LoVo (cell line): ENCODE measurements at places on chromosomes 16 and 17.

DNA sequence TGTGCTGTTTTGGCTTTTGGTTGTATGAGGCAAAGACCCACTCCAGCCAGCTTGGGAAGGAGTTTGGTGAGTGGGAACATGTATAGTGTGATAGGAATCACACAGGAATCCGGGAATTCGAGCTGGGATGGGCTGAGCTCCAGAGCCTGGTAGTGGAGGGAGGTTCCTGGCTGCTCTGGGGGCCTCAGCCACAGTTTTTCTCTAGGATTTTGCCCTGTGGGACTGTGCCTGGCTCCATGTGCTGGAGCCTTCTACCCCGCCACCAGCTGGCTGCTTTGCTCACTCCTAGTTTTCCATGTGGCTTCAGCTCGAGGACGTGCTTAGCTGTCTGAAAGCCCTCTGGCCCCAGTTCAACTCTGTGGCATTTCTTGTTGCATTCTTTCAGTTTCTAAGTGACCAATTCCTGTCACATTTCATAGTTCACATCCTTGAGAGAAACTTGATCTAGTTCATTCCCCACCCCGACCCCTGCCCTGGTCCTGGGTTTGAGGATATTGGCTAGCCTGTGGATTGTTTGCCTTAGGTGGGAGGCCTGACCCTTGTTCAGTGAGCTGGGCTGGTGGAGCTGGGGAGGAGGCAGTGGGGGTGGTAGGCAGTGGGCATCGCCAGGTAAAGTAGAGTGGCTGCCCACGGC lies 5.0 kb downstream of the SEC14L1 start:
- no peak for DNase-seq

DNA sequence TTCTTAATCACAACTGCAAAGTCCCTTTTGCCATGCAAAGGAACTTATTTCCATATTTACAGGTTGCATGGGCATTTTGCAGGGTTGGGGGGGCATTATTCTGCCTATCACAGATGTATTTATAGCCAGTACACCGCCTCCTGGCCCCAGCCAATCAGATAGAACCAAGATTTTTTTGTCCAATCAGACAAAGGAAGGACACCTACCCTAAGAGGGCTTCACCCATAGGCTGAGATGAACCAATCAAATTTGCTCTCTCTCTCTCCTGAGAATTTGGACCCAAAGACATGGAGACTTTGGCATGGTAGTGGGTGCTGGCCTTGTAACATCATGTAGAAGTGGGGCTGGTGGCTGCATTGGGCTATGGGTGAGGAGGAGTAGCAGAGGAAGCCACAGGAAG lies 3.9 kb upstream of the KCNG4 start:
- DNase-seq: no peak

DNA sequence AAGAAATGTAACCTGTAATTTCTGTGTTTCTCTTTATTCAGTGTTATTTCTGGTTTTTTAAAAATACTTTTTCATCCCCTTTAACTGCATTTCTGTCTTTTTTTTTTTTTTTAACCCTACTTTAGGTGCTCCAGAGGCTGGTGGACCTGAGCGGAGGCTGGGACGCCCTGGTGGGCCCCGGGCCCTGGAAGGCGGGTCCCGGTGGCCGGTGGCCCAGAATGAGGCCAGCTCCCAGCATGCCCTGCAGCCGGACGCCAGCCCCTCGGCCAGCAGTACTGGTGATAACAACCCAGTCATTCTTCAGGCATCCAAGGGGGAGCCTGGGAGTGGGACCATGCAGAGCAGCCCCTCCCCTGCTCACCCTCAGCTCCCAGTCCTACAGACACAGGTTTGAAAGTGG lies 1.5 kb downstream of the SRCAP start:
- no peak for DNase-seq

- no peak for DNase-seq
Measured at GRCh38 chr17:36501351-36501750, 14.9 kb downstream of the ZNHIT3 start.

DNA sequence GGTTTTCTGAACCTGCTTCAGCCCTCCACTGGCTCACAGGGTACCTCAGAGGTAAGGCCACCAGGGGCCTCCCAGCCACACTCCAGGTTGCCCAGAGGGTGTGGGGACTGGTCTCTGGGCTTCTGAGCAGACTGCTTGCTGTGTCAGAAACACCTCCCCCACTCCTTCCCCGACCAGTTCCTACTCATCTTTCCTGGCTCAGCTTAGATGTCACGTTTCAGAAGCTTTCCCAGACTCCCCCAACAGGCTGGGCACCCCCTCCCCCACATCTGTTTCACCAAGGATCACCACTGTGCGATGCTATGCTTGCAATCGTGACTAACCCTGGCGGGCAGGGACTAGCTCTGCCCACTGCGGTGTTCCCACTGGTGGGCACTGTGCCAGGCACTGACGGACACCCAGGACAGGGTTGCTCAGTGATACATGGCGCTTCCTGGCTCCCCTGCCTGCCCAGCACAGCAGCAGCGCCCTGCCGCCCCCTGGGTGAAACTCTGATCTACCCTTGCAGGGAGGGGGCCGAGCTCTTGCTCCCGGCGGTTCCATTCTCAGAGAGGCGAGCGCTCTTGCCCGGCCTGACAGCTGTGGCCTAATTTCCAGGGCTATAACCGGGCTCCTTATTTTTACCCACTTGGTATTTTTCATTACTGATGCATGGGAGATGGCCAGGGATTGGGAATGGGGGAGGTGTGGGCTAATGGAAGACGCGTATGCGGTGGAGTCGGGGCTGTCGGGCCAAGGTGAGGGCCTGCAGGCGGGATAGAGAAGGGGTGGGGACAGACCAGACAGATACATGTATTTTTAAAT lies 29.4 kb upstream of the MTSS2 start:
- no peak for DNase-seq

DNA sequence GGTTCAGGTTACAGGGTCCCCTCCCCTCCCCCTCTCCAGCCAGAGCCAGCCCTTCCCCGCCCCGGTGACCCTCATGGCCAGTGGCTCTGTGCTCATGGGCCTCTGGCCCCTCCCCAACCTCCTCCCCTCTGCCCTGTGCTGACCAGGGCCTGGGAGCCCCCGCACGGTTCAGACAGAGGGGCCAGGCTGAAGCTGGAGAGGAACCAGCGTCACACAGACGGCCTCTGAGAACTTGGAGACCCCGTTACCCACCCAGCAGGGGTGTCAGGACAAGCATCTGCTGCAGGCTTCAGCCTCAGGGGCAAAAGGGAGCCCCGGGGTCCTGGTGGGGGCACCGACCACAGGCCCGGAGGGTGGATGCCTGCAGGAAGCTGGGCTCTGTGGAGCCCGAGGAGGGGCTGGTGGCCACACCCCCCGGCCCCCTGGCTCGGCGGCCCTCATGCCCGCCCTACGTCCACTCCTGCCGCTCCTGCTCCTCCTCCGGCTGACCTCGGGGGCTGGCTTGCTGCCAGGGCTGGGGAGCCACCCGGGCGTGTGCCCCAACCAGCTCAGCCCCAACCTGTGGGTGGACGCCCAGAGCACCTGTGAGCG lies at the start of gene WFIKKN1:
Gene WFIKKN1, plus strand, starts transcription at position 171 of the 591 bp plus-strand sequence. Its CDS starts 269 bp downstream, at position 440.
- DNase-seq: no peak

DNA sequence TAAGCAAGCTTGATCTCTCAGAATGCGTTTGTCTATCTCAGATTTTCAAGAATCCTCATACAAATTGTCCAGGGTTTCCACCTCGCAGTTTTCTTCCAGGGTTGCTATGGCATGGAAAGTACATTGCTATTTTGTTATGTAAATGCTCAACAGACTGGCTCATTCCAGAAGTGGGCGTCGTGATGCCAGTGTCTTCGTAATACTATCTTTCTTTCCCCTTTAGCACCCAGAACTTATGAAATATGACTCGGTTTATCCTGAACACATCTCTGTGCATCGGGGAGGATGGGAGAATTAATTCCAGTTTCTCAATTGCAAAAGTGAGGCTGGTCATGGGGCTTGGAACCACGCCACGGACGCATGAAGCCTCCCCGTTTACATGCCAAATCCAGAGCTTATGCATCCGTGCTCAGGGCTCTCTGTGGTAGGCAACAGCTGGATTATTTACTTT lies 405.0 kb downstream of the WWOX start:
- no peak for DNase-seq

DNA sequence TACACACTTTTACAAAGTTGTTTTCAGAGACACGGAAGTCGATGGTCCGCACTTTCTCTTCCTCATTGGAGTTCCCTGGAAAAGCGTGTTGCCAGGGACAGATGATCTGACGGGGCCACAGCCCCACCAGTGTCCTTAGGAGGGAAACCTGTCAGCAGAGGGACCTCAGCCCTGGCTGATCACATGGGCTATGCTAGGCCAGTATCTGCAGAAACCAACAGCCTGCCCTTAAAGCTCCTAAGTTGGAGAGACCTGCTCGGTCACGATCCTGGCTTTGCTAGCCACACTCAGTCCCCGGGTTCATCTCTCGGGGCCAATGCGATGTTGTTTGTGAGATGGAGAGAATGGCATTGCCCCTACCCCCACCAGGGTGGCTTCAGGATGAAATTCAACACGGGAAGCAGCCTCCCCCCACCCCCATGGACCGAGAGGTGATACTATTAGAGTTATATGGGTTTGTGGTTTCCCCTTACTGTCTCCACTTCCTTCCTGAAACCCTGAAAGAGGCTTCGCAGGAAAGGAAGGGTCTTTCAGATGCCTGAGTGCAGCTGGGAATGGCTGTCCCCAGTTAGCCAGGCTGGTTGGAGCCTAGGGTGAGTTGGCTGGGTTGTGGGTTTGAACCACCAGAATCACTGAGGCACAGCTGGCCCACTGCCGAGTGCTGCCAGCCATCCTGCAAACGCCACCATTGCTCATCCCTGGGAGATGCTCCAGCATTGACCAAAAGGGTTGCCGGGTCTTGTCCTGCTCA lies 16.6 kb downstream of the RMI2 start:
- DNase-seq: no peak

DNA sequence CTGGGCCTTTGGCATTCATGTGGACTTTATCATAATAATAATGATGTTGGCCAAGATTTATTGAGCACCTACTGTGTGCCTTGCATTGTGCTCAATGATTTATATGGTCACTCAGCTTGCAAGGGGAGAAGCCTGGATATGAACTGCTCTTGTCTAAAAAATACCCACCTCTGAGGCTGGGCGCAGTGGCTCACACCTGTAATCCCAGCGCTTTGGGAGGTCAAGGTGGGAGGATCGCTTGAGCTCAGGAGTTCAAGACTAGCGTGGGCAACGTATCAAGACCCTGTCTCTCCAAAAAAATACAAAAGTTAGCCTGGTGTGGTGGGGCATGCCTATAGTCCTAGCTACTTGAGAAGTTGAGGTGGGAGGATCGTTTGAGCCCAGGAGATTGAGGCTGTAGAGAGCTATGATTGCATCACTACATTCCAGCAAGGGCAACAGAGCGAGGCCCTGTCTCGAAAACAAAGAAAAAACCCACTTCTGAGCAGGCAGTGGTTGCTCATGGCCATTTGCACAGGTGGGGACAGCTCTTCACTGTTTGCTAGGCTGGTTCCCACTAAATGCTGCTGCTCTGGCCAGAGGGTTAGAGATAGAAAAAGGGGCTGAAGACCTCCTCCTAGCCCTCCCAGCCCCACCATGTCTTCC lies 4.3 kb upstream of the ADGRG1 start:
- DNase-seq: no peak

- DNase-seq: peak; percentile 7
Measured at GRCh38 chr17:56593646-56594319, at the start of gene NOG. Gene NOG (plus strand): TSS chr17:56593699. CDS start chr17:56594224, 525 bp downstream.

GRCh38 chr17:6756425-6757031 lies 682 bp downstream of the XAF1 start:
- DNase-seq: no peak

DNA sequence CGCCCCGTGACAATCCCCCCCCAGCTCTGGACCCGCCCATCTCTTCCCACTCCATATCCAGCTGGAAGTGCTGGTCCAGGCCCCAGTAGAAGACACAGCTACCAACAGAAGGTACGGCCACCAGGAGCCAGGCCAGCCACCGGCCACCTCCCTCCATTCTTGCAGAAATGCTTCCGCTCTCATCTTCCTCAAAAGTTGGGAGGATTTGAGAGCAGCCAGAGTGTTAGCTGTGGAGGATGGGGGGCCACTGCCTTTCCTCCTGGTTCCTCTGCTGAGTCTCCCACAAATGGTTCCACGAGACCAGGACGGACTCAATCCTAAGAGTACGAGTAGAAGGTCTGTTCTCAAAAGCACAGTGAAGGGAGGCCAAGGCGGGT lies 78.3 kb downstream of the GAS7 start:
- no peak for DNase-seq

DNA sequence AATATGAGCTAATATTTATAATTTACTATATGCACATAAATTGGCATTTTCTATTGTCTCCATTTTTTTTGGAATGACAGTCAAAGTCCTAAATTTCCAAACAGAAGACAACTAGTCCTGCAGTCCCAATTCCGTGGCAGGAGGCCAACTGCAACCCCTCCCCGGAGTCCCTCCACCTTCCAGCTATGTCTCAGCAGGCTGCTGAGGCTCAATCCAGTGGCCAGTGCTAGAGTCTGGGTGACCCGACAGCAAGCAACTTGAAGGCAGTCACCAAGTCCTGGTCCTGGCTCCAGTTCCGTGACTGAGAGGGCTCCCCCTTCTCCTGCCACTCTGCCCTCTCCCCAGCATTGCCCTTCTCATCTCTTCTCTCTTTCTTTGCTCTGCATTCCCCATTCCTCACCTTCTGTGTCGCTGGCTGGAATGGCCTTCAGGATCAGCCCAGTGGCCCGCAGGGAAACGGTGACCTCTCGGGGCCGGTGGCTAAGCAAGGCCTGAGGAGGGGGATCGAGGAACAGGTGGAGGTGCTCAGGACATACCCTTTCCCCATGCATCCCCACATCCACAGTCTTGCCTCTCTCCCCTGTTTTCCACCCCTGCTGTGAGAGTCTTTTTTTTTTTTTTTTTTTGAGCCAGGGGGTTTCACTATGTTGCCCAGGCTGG lies 22.4 kb upstream of the MFSD6L start:
- no peak for DNase-seq

GRCh38 chr16:87045466-87046216 lies 271.6 kb downstream of the C16orf95 start:
- no peak for DNase-seq

GRCh38 chr17:59361386-59361785 lies 29.9 kb downstream of the YPEL2 start:
- DNase-seq: no peak

DNA sequence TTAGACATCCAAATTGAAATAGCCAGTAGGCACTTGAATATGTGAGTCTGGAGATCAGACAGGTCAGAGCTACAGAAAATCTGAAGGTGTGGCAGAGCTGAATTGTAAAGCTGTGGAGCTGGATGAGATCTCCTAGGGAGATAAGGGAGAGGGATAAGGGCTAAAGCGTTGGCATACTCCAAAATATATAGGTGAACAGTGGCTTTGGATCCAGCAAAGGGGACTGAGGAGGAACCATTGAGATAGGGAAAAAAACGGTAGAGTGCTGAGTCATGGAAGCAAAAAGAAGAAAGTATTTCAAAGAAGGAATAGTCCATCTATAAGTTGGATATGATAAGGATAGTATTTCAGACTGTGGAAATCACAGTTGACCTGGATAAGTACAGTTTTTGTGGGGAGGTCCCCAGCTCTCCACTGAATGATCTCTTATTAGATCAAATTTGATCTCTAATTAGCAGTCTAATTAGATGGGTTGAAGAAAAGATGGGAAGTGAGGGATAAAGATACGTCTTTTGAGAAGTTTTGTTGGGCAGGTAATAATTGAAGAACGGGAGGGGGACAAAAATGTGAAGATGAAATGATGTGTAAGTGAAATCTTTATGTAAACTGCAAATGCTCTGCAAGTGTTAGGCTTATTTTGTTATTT lies 587 bp upstream of the DBF4B start:
- DNase-seq: no peak
